ENCODE measurements at places on chromosomes 7 and 10.

GRCh38 chr10:119768455-119769094 lies 42.7 kb downstream of the INPP5F start:
- DNase-seq, result no peak

DNA sequence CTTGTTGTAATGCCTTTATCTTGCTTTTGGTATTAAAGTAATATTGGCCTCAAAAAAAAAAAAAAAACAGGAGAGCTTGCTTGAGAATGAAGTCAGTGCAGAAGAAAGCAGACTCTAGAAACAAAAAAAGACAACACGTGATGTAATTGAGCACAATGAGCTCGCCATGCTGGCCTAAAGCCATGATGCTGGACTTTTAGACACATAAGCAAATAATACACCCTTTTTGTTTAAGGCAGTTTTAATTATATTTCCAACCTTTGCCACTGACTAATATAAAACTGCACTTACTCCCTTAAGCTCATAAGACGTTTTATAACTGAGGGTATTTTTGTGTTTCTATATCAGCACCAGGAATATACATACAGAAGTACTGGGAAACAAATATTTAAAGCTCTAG lies 798.3 kb downstream of the KCNMA1 start:
- no peak for DNase-seq

GRCh38 chr7:155620497-155620896 lies 24.0 kb upstream of the RBM33 start:
- DNase-seq, result no peak

GRCh38 chr10:13924040-13924725 lies 337.4 kb downstream of the PRPF18 start:
- no peak for DNase-seq

GRCh38 chr10:123135415-123136141 lies at the start of gene HMX3:
Gene HMX3, plus strand, starts transcription at chr10:123135970. Its CDS starts 81 bp downstream, at chr10:123136051.
- DNase-seq, result no peak

DNA sequence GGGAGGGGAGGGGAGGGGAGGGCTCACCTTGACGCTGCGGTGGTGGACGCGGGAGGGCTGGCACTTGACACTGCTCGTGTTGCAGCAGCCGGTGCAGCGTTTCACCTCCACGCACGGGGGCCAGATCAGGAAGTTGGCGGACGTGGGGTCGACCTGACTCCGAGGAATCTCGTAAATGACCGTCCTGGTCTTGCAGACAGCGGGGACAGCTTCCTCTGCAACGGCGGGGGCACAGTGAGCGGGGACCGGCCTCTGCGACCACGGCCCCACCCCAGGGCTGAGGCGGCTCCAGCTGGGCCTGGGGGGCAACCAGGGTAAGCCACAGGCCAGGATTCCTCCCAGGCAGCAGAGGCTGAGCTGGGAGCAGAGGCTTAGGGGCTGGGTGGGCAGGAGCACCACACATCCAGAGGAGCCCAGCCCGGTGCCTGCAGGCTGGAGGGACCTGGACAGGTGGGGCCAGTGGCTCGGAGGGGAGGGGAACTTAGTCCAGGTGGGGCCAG lies 8.8 kb downstream of the PDGFA start:
- no peak for DNase-seq

DNA sequence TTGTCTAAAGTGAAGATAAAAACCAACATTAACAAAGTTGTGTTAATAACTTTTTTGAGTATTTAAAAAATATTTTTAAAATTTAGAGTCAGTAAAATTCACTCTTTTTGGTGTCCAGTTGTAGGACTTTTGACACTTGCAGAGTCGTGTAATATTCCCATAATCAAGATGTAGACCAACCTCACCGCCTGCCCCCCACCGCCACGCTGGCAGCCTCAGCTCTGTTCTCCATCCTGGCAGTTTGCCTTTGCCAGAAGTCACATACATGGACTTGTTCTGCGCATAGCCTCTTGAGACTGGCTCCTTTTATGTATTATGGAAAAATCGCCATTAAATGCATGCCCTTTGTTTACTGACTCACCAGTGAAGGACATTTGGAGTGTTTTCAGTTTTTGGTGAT lies 27.3 kb upstream of the SYCE1 start:
- DNase-seq, result no peak

DNA sequence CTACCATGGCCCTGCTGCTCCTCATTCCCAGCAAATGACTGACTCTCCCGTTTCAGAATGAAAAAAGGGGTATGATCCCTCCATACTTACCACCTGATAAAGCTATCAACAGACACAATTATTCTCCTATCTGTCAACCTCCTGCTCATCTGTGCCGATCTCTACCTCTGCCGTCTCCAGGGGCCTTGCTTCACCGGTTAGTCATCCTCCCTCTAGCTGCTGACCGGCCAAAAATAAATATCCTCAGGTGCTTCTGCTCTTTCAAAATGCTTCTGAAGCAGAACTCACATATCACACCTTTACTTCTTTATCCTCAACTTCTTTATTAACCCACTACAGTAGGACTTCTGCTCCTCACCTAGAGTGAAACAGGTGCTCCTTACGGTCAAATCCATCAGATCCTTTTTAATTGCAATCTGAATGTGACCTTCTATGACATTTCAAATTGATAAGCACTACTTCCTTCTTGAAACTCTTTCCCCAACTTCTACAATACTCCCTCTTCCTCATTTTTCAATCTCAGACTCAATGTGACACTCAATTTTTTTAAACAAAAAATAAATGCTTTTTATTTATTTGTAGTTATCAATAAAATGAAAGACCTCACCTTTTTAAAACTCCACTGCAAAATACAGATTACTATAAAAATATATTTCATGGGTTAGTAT lies 63.2 kb downstream of the LMBR1 start:
- DNase-seq, result no peak

GRCh38 chr10:65313406-65313805 lies 1612.4 kb upstream of the LRRTM3 start:
- no peak for DNase-seq

- DNase-seq, result no peak
Measured at GRCh38 chr7:121012919-121013318, 24.4 kb downstream of the CPED1 start.

DNA sequence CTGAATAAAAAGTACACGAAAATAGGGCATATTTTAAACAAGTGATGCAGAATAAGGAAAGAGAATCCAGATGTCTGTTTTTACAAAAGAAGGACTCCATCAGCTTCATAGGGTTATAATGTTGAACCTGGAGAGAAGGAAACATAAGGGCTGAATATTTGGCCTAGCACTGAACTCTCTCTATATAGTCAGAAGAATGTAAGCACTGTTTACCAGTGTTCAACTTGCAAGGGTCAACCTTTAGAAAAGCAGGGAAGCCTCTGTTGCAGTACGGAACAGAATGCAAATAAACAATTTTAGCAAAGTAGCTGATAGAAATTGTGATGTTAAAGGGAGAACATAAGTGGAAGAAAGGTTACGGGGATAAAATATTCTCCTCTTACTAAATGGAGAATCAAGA lies 16.2 kb downstream of the CDK6 start:
- DNase-seq, result no peak

GRCh38 chr10:9222917-9223316 lies 1168.4 kb downstream of the GATA3 start:
- DNase-seq, result no peak

- DNase-seq, result no peak
Measured at GRCh38 chr10:118403967-118404366, 61.8 kb upstream of the FAM204A start.

DNA sequence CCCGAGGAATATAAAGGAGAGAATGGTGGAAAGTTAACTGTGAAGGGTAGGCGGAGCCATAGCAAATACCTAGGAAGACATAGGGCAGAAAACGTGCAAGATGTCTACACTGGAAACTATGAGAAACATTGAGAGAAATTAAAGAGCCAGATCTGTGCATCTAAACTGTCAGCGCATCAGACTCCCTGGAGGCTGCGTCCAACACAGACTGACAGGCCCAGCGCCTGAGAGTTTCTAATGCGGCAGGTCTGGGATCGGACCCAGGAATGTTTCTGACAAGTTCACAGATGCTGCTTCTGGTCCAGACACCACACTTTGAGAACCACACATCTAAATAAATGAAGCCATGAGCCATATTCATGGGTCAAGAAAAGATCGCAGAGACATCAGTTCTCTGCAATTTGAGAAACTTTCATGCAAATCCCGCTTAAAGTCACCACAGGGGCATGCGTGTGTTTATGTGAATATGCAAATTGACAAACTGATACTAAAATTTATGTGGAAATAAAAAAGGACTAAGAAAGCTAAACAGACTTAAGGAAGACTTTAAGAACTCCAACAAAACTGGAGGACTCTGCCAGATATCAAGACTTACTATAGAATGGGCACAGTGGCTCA lies 38.8 kb downstream of the PROSER2 start:
- DNase-seq, result no peak

DNA sequence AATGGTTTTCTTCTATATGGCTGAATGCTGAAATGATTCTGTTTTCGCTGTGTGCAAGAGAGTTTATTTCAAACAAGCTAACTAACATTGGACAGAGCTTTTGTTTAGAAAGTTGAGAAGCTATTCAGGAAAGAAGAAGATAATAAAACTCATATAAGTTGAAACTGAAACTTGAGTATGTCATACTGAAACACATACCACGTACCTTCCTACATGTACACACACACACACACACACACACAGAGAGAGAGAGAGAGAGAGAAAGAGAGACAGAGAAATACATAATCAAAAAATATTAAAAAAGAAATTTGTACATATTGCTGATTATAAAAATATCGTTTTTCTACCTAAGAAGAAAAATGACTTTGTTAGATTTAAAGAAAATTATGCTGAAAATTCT lies 561.9 kb upstream of the KCND2 start:
- DNase-seq, result no peak

DNA sequence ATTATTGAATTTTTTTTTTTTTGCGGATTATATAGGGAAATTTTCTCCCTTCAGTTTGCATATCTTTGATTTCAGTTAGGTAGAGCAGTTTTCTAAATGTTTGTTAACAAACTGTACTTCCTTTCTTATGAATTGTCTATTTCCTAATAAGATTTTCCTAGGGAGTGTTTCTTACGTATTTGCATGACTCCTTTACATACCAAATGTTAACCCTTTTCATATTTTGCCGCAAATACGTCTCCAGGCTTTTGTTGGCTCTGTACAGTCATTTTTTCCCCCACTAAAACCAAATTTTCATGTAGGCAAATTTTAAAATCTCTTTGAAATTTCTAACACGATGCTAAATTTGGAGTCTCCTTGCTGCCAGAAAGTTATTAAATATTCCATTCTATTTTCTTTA lies 1.9 kb upstream of the FRAT2 start:
- no peak for DNase-seq

DNA sequence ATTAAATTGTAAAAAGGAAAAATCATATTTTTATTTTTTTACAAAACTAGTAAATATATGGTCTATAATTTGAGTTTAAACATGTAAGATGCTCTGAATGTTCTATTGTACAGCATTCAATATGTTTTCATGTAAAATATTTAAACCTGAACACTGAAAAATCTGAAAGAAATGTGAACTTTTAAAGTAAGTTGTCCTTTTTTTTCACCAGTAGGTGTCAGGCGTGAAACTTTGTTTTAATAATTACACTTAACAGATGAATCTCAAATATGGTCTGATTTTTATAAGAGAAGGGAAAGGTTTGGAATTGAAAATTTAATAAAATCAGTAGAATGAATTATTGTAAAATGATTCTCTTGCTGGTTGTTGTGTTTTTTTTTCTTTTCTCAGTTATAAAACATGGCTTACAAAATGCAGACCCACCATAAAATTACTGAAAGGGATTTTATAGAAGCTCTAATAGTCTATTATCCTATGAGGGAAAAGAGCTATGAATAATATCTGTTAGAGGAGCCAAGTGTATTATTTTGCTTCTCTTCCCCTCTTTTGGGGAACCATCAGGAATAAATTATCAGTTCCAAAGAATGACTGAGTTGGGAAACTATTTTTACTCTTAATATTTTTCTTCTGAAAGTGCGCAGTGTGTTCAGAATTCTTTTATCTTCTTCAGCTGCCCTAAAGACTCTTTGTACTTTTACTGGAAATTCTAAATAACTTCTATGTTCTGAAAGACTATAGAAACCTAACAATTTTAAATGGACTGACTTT lies 217.7 kb upstream of the FZD1 start:
- no peak for DNase-seq

Measured in CD4-positive, alpha-beta T cell treated with Interleukin-15 for 1 hour (primary cell).